ENCODE measurements at places on chromosomes 13 and 19.
A peak's percentile ranks its signal among the peaks of the same experiment; 100 is the strongest.

DNA sequence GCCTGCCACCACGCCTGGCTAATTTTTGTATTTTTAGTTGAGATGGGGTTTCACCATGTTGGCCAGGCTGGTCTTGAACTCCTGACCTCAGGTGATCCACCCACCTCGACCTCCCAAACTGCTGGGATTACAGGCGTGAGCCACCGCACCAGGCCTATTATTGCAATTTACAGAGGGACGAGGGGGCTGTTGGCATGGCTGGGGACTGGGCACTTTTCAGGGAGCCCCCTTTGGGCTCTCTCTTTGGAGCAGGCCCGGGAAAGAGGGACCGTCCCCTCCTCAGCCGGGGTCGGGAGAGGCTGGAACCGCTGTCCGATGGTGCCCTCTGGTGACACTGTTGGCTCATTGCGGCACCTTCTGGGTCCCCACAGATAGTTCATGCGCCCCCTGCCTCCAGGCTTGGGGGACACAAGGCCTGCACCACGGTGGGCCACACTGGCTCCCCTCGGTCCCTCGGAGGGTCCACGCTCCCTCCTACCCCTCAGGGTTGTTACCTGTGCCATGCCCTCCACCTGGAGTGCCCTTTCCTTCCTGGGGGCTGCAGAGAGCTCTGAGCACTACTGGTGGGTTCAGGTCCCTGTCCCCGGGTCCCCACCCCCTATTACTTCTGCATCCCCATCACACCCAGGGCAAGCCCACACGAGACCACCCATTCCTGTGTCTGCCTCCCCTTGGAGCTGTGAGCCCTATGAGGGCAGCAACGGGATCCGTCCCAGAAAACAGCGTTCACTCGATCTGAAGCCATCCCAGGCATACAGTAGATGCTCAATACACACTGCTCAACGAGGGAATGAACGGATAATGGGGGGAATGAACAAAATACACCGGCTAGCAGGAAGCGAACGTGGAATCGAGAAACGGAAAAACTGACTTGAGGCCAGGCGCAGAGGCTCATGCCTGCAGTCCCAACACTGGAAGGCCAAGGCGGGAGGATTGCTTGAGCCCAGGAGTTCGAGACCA lies 12.5 kb downstream of the FEM1A start:
- DNase-seq, result peak; percentile 51

- no peak for DNase-seq
Measured at GRCh38 chr13:95745752-95746151, 68.8 kb downstream of the DNAJC3 start.

- no peak for DNase-seq
Measured at GRCh38 chr19:13337181-13337580, 169.1 kb downstream of the CACNA1A start.

- DNase-seq, result no peak
Measured at GRCh38 chr13:100040196-100040595, 48.7 kb upstream of the PCCA start.

All from activated T-cell treated with anti-CD3 and anti-CD28 coated beads for 4 hours (primary cell).